ENCODE measurements at places on chromosomes 5 and 9.

DNA sequence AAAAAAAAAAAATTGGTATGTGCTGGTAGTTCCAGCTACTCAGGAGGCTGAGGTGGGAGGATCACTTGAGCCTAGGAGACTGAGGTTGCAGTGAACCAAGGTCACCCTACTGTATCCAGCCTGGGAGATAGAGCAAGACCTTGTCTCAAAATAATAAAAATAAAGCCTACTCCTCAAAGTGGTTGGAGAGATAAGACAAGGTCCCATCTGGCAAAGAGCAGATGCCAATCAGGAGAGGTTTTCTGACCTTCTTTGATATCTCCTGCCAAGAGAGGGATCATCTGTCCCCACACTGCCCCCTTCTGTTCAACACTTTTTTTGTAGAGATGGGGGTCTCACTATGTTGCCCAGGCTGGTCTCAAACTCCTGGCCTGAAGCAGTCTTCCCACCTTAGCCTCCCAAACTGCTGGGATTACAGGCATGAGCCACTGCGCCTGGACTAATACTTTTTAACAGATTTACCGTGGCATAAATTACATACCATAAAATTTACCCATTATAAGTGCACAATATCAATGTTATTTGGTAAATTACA lies 64.7 kb downstream of the SH3PXD2B start:
- no peak for DNase-seq

DNA sequence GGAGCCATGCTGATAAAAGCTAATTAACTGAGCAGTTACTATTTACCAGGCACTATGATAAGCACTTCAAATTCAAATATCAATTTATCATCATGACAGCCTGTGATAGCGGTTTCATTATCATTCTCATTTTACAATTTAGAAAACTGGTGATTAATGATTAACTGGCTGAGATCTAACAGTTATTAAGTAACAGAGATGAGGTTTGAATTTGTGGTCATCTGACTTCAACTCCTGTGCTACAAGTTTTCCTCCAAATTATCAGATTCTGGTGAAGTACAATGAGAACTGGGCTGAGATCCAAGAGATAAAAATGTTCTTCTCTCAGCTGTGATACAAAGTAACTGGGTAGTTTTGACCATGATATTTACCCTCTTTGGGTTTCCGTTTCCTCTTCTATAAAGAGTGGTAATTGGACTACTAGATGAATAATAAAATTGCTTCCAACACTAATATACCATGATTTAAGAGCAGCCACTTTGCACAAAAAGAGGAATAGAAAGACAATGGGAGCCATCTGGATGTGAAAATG lies 74.5 kb upstream of the CCNG1 start:
- no peak for DNase-seq

DNA sequence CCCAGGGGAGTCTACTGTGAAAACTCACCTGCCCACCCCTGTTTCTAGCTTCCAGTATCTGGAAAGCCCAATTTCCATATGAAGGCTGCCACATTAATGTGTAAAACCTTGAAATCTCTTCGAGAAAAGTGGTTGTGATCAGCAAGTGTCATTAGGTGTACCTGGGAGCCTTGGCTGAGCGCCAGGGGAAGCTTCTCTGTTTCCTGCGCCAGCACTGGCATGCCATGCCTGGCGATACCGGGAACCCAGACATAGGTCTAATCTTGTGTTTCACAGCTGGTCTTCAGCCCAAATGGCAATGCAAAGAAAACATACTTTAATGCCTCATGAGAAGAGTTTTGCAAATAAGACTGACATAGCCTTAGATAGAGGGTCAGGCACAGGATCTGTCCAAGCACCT lies 101.6 kb downstream of the TENT4A start:
- DNase-seq: no peak

- DNase-seq: no peak
Measured at GRCh38 chr5:124706729-124707361, 39.6 kb downstream of the ZNF608 start.

Measured in stimulated activated naive CD4-positive, alpha-beta T cell treated with Interleukin-2 at 50 U/mL for 16 hours (primary cell).